ENCODE measurements at places on chromosomes 13 and 19.
A peak's percentile ranks its signal among the peaks of the same experiment; 100 is the strongest.

GRCh38 chr13:49450105-49450819 lies 6.2 kb downstream of the SETDB2 start:
- DNase-seq: peak; percentile 65

GRCh38 chr13:113117335-113117872 lies 5.2 kb upstream of the F10 start:
- DNase-seq: no peak

- DNase-seq: no peak
Measured at GRCh38 chr19:988510-988909, 4.4 kb downstream of the WDR18 start.

DNA sequence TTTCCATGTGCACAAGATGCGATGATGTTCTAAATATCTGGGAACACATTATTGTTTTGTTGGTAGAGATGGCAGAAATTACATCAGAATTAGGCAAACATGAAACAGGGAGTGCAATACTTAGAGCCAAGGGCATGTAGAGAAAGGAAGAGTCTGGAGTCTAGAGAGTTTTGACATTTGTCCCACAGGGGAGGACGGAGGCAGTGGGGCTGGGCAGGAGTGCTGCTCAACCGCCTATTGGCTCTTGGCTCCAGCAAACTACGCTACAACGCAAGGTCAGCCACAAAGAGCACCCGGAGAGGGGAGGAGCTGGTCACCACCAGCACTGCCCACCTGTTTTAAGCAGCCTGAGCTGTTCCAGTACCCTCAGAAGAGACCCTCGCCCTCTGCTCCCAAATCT lies 108.3 kb downstream of the ABCC4 start:
- no peak for DNase-seq

DNA sequence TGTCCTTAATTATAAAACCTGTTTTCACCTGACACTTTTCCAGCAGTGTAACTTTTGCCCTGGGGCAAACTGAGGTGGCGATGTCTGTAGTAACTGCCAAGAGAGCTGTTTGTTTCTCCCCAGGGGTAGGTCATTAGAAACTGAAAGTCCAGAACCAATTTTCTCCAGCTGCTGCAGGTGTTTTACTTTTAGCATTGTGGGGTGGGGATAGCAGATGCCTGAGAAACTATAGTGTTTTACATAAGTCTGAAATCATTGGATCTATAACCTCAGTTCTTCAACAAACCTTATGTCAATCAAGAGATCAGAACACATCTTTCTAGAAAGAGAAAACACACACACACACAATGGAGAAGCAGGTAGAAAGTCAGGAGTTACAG lies 92.7 kb downstream of the LHFPL6 start:
- DNase-seq: no peak
